ENCODE measurements at places on chromosomes 11 and 22.

DNA sequence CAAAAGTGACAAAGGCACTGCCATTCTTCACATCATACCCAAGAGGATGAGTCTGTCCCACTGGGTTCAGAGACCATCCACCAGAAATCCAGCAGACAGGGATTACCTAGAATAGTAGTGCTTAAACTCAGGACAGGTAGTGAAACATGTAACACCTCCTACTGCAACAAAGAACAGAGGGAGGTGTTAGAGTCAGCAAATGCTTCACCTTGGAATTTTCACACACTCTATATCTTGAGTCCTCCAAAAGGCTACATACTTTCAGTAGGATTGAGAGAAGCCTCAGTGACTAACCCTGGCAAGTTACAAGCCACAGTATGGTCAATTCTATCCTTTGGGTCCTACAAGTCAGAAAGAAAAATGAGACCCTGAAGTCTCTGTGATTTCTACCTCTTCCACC, 6.0 kb upstream of the CAVIN3 start:
- no peak for DNase-seq

GRCh38 chr11:58006940-58007339, 16.7 kb upstream of the OR9Q1 start:
- no peak for DNase-seq

- DNase-seq = no peak
These were observed 21.1 kb downstream of the MRGPRD start for GRCh38 chr11:68959465-68960293.

- DNase-seq = no peak
These were observed 48.9 kb upstream of the CDON start for GRCh38 chr11:126111458-126112116.

- DNase-seq = no peak
These were observed 45.2 kb upstream of the ADSL start for GRCh38 chr22:40300884-40301672.

GRCh38 chr22:49553518-49554295, 274.0 kb downstream of the BRD1 start:
- no peak for DNase-seq

- no peak for DNase-seq
These were observed 580 bp downstream of the ILK start for GRCh38 chr11:6604081-6604626.

DNA sequence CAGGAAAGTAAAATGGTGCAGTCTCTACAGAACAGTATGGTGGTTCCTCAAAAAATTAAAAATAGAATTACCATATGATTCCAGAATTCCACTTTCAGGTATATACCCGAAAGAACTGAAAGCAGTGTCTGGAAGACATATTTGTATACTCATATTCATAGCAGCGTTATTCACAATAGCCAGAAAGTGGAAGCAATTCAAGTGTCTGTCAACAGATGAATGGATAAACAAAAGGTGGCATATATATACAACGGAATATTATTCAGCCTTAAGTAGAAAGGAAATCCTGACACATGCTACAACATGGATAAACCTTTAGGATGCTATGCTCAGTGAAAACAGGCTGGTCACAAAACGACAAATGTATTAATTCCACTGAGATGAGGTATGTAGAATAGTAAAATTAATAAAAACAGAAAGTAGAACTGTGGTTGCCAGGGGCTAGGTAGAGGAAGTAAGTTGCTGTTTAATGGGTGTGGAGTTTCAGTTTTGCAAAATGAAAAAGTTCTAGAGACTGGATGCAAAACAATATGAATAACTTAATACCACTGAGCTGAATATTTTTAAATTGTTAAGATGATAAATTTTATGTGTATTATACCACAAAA, 14.5 kb downstream of the SAA1 start:
- DNase-seq = no peak

DNA sequence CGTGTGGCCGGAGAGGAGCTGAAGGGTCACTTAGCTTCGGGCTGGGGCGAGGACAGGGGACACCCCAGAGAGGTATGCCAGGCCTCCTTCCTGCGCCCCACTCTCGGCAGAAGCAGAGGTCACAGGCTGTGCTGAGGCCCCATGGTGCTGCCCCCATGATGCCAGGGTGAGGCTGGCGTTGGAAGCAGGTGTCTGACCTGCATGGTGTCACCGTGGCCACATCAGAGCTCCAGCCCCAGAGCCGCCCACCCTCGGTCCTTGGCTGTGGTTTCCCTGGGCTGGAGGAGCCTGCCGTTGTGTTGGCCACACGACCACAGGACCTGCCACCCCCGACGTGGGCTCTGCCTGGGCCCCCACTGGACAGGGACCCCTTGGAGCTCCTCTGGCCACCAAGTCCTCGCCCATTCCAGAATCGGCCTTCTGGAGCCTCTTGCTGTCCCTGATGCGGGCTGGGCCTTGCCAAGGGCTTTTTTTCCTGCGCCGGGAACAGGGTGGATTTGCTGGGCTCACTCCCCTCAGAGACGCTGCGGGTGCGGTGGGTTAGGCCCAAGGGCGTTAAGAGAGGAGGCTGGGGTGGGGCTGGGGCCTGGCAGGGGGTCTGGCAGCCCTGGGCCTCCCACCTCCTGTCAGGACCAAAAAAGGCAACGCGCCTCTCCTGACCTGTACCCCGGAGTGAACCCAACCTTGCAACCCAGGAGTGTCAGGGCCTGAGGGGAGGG, 8.2 kb upstream of the TSSC4 start:
- DNase-seq = no peak

GRCh38 chr11:128157423-128158298, 429.7 kb downstream of the ETS1 start:
- peak; percentile 57 for DNase-seq

GRCh38 chr11:27242591-27242990, 120.4 kb downstream of the CCDC34 start:
- DNase-seq = peak; percentile 54

- no peak for DNase-seq
These were observed 25.4 kb downstream of the FBLN1 start for GRCh38 chr22:45528046-45528445.

GRCh38 chr11:119626871-119627270, 102.1 kb downstream of the NECTIN1 start:
- DNase-seq = no peak

- DNase-seq = no peak
These were observed 5.4 kb downstream of the CRY2 start for GRCh38 chr11:45852712-45853101.

DNA sequence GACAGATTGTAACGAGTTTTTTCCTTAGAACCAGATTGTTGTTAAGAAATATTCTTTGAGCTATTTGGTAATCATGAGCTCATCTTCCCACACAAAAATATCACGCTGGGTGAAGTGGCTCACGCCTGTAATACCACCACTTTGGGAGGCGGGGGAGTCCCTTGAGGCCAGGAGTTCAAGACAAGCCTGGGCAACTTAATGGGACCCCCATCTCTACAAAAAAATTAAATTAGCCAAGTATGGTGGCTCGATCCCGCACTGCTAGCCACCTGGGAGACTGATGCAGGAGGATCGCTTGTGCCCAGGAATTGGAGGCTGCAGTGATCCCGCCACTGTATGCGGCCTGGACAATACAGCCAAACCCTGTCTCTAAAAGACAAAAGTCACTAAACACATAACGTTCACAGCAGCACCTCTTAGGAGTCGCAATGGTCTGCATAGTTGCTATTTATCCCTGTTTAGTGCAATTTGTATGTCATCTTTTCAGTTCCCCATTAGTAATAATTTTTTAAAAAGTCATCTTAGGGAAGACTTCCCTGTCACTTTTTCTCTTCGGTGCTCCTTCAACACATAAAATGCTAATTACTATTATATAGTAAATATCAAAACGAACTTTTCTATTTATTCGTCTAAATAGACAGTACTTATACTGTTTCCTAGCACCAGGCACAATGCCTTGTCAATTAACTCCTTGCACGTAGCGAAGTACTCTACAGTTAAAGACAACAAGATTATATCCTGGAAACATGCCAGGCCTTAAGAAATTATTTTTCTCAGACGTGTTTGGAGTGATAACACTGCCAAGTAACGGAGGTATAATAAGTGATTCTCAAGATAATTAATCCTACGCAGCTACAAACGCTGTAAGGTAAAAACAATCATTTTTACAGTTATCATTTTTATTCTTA, 1.1 kb downstream of the ST13 start:
- no peak for DNase-seq

- DNase-seq = no peak
These were observed 89.5 kb downstream of the GGTLC2 start for GRCh38 chr22:22733881-22734373.

GRCh38 chr22:35378621-35379020, 2.3 kb upstream of the HMOX1 start:
- no peak for DNase-seq

DNA sequence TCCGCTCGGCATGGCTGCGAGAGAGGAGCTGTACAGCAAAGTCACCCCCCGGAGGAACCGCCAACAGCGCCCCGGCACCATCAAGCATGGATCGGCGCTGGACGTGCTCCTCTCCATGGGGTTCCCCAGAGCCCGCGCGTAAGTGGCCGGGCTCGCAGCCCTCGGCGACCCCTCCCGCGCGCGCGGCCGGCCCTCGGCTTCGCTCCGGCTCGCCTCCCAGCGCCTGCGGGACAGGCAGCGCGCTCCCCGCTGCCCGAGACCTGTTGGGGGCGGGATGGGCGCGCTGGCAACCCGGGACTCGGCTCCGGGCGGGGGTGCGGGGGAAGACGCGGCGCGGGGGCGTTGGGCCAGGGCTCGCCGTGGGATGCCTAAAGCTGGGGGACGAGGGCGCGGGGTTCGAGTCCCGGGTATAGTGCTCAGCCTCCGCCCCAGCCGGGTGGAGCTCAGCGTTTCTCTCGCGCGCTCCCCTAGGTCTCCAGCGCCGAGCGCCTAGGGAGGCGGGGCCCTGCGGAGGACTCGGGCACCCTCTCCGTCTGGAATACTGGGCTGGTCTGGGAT, 630 bp downstream of the UBASH3B start:
- no peak for DNase-seq

- no peak for DNase-seq
These were observed 33.5 kb downstream of the MMP7 start for GRCh38 chr11:102497061-102497460.

- DNase-seq = no peak
These were observed 21.4 kb downstream of the XRCC6 start for GRCh38 chr22:41642331-41643110.

- DNase-seq = no peak
These were observed 2.2 kb upstream of the SIGIRR start for GRCh38 chr11:416757-417621.

GRCh38 chr11:44886790-44887140, 63.9 kb downstream of the TP53I11 start:
- DNase-seq = no peak

DNA sequence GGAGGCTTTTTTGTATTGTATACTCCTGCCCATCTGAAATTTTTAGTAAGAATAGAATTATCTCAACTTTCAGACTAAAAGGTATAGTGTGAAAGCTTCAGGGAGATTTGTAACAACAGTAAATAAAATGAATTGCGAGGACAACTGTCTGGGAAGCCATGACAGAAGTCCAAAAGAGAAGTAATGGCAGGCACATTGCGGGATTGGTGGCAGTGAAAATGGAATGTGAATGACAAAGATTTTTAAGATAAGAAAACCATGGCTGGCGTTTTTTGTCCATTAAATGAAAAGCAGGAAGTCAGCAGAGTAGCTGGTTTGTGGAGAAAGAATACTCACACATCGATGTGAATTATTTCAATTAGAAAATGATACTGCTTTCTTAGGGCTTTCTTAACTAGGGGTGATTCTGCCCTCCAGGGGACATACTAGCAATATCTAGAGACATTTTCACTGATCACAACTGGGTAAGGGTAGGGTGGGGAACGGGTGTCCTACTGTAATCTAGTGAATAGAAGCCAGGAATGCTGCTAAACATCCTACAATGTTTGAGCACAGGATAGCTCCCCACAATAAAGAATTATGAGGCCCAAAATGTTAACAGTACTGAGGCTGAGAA, 1.6 kb downstream of the NPAT start:
- no peak for DNase-seq

DNA sequence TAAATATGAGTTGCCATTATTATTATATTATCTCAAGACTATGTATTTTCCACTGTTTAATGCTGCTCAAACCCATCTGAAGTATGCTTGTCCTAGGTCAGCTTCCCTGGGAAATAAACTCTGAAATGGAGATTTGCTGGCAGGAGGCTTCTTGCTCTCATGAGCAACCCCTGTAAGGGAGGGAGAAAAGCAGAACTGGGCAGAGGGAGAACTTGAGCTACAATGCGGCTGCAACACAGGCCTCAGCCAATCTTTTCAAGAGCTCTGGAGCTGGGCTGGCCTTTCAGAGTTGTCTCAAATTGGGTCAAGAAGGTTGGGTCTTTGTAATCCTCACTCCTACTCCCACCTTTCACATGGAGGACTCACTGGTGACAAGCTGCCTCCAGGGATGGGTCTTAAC, 412.6 kb downstream of the TENM4 start:
- DNase-seq = no peak

GRCh38 chr11:8709002-8709672, 26.5 kb downstream of the RPL27A start:
- DNase-seq = no peak

- no peak for DNase-seq
These were observed 66.2 kb downstream of the ALX4 start for GRCh38 chr11:44243595-44244343.

DNA sequence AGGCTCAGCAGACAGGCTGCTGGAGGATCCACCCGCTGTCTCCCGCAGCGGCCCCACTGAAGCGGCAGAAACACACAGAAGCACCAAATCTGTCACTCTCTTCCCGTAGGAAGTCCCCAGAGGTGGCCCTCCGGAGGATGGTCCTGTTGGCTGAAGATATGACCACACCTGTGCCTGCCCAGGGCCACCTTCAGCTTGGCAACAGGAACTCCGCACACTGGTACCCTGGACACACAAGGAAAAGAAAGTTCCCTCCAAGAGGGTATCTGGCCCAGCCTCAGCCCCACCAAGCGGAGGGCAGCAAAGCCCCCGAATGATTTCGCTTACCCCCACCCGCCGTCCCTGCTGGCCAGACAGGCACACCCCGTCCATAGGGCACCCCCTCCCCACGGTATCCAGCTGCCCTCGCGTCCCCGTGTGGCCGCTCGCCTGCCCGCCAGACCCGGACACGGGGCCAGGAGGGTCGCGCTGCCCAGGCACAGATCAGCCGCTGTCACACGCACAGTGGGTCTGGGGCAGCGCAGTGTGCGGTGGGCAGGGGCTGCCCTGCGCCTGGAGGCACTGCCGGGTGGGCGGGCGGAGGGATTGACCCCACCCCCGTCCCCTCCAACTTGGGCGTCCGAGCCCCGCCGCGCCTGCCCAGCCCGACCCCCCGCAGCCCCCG, 7.0 kb downstream of the RASSF7 start:
- no peak for DNase-seq

- no peak for DNase-seq
These were observed 33.7 kb upstream of the TH start for GRCh38 chr11:2205214-2205720.

Data from smooth muscle cell of the brain vasculature (primary cell).